ENCODE measurements at places on chromosomes 3 and 15. TPM values are rescaled to one million over a fixed set of nuclear protein-coding genes. Genes with fewer than 3 reads are reported as not detected.

Gene SLC12A8
- 0.69 TPM for total RNA-seq

Gene TMEM158
- total RNA-seq = 4.2 TPM

Gene GOLGA8H
- total RNA-seq = 0.29 TPM

Gene IREB2
- total RNA-seq = 30.4 TPM

Gene KCNMB2
- total RNA-seq = not detected

Gene TTC21A
- total RNA-seq = 1.7 TPM

Gene INO80
- 15.7 TPM for total RNA-seq

Gene AMOTL2
- 12.1 TPM for total RNA-seq

Gene ARNT2
- 39.4 TPM for total RNA-seq

Gene UBE2E2
- 33.3 TPM for total RNA-seq

Gene CCDC39
- not detected for total RNA-seq

Gene IQCH
- total RNA-seq = 4.3 TPM

Gene FBXO40
- total RNA-seq = 0.08 TPM

Gene SH2D7
- total RNA-seq = not detected

Gene CYP1A2
- not detected for total RNA-seq

Gene CLDN16
- total RNA-seq = not detected

Gene POC1A
- total RNA-seq = 11.5 TPM

Gene SOX2
- 1.2 TPM for total RNA-seq
